WTC11 (cell line): ENCODE measurements at places on chromosomes 16 and 17. TPM values are rescaled to one million over a fixed set of nuclear protein-coding genes. Genes with fewer than 3 reads are reported as not detected.

DNA sequence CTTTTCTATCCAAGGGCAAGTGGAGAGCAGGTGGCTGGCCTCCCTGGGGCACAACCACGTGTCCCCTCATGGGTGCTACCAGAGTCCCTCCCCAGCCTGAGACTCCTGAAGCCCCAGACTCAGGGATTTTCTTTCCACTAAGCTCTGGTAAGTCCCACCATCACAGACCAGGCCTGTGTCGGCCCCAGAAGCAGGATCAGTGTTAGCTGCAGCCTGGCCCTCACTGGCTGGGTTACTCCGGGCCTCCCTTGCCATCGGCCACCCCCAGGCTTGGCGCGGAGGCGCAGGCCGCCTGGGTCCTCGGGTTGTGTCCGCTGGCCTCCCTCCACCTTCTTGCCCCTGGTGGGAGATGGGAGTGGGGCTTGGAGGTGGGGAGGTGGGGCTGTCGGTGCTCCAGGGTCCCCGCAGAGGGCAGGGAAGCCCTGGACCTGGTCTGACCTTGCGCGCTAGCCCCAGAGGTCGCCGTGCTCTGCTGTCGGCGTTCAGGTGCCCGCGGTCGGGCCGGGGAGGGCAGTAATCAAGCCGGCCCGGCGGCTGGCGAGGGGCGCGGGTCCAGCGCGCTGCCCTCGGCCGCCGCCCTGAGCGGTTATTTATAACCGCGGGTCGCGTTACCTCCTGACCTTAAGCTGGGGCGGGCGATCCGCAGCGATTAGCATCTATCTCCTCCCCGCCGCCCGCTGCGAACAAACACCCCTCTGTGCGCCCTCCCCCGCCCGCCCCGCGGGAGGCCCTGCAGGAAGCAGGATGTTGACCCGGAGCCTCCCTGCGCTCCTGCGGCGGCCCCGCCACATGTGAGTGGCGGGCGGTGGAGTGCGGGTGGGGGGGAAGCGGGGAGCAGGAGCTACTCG is 78.1 kb upstream of the TOB1 start:
- peaks cover 24% of the 10 kb centered on the region for H3K4me1 ChIP-seq
- H3K27me3 ChIP-seq, result peaks cover 15% of the 10 kb centered on the region
- DNase-seq, result peak; percentile 65

DNA sequence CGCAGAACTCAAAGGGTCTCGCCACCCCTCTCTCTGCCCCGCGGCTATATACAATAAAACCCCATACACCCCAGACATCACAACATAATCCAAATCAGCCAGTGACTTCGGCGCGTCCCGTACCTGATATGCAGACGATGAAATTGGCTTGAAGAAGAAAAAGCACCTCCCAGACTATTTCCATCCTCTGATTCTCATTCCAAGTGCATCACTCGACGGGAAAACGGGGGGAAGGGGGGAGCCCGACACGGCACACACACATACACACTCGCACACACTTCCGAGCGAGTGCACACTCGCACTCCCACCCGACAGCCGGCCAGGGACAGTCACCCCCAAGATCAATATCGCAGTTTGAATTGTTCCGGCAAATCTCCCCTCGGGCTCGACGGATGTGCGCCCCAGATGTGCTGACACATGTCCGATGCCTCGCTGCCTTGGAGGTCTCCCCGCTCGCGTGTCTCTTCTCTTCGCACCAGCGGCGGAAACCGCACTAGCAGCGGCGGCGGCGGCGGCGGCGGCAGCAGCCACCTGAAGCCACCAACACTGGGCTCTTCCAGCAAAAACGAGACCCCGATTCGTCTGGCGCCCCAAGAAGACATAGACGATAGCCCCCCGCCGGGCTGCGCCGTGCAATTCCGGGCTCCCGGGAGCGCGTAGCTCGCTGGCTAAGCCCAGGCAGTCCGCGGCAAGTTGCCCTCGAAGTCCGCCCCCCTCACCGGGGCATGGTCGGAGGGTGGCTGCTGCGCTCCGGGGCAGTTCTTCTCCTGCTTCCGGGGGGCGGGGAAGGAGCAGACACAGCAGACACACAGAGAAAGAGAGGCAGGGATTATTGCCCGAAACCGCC is 688 bp downstream of the CA10 start:
- no peak for DNase-seq
- no peak overlapping the region for H3K27ac ChIP-seq
- H3K36me3 ChIP-seq, result peaks cover 21% of the 10 kb centered on the region

DNA sequence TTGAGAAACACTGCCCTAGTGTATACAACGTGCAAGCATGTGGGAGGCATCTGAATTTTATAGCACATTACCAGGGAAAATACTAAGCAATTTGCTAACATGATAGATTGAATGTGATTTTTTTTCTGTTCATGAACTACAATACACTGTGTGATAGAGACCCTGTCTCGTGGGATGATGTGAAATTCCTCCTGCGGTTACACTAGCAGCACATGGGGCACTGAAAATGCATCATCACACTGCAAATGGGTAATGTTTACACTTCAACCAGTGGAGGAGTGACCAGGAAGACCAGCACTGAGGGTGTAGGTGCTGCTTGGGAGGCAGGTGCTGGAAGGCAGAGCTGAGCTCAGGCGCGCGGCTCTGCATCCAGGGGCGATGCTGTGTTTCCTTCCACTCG is 28.8 kb downstream of the ORC6 start:
- H3K36me3 ChIP-seq, result no peaks in the 10 kb centered on the region
- no peak overlapping the region for H3K27ac ChIP-seq
- no peak for DNase-seq
- H3K27me3 ChIP-seq, result no peaks in the 10 kb centered on the region
- H3K4me1 ChIP-seq, result no peaks in the 10 kb centered on the region

GRCh38 chr16:21227866-21228265 is 5.6 kb upstream of the ANKS4B start:
- H3K36me3 ChIP-seq, result no peaks in the 10 kb centered on the region; the same call in 1 of the 2 replicates
- peaks cover 30% of the 10 kb centered on the region for H3K4me1 ChIP-seq
- no peak overlapping the region for H3K27ac ChIP-seq
- no peak for DNase-seq

DNA sequence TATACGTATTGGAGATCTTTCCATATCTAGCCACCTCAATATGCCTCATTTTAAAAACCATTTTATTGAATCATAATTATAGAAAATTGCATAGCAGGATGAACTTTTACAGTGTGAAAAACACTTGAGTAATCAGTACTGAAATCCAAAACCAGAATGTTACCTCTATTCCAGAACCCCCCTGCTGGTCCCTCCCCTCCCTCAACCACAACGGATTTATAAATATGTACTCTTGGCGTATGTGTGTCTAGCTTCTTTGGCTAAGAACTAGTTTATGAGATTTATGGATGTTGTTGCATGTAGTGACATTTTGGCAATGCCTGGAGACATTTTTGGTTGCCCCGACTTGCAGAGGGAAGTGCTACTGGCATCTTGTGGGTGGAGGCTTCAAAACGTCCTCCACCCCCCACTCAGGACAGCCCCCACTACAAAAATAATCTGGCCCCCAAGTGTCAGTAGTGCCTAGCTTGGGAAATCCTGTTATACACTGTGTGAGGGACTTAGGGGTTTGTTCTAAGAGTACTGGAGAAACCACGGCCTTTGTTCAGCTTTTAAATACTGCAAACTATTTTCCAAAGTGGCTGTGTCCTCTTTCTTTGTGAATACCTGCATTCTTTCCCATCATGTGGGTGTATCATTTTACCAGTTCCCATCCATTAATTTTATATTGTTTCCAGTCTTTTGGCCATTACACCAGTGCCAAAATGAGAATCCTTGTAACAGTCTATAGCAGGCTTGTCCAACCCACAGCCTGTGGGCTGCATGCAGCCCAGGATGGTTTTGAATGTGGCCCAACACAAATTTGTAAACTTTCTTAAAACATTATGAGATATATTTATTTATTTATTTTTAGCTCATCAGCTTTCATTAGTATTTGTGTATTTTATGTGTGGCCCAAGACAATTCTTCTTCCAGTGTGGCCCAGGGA is 23.7 kb downstream of the ITPRIPL2 start:
- peaks cover 19% of the 10 kb centered on the region for H3K4me1 ChIP-seq
- H3K27me3 ChIP-seq, result no peaks in the 10 kb centered on the region
- no peak for DNase-seq
- no peak overlapping the region for H3K4me3 ChIP-seq

DNA sequence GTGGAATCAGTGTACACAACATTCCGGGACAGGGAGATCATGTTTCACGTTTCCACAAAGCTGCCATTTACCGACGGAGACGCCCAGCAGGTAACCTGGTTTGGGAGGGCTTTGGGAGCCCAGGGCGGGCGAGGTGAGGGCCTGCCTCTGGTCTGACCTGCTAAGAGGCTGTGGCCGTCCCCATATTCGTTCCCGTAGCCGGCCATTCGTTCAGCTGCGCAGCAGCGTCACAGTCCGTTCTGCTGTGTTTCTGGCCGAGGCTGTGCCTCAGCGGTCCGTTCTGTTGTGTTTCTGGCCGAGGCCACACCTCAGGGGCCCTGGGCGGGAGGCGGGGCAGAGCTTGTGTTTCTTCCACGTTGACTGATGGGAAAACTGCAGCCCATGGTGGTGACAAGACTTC is 68.0 kb downstream of the OR1D5 start:
- no peak overlapping the region for H3K4me3 ChIP-seq
- no peaks in the 10 kb centered on the region for H3K27me3 ChIP-seq
- H3K27ac ChIP-seq, result peak overlapping the region; percentile 84; the same call in 1 of the 2 replicates
- H3K36me3 ChIP-seq, result peaks cover 50% of the 10 kb centered on the region
- H3K4me1 ChIP-seq, result no peaks in the 10 kb centered on the region
- no peak for DNase-seq

- no peaks in the 10 kb centered on the region for H3K36me3 ChIP-seq
- H3K27ac ChIP-seq, result peak within 1 kb of the TSS; percentile 25; the same call in 1 of the 2 replicates
- peaks cover 17% of the 10 kb centered on the region for H3K4me1 ChIP-seq
- peak within 1 kb of the TSS; percentile 76 for H3K4me3 ChIP-seq
- peak; percentile 64 for DNase-seq
These were observed at the start of gene ACSF2 for GRCh38 chr17:50425682-50426471. TSS of gene ACSF2 (plus strand) at chr17:50426218. CDS start at chr17:50426262, 44 bp downstream.

- H3K27ac ChIP-seq, result peak overlapping the region; percentile 14; the same call in 1 of the 2 replicates
- H3K27me3 ChIP-seq, result no peaks in the 10 kb centered on the region; the same call in 1 of the 2 replicates
- peaks cover 9% of the 10 kb centered on the region; the same call in 1 of the 2 replicates for H3K4me1 ChIP-seq
- DNase-seq, result no peak
- peaks cover 14% of the 10 kb centered on the region for H3K36me3 ChIP-seq
These were observed 57.7 kb upstream of the BCAR1 start for GRCh38 chr16:75309156-75309555.

- H3K27me3 ChIP-seq, result no peaks in the 10 kb centered on the region; the same call in 1 of the 2 replicates
- no peak overlapping the region for H3K27ac ChIP-seq
- H3K4me3 ChIP-seq, result no peak overlapping the region
- DNase-seq, result no peak
- H3K4me1 ChIP-seq, result no peaks in the 10 kb centered on the region
- no peaks in the 10 kb centered on the region for H3K36me3 ChIP-seq
These were observed 17.4 kb downstream of the ADAP2 start for GRCh38 chr17:30939051-30939689.

GRCh38 chr17:17523001-17523730 is 27.0 kb upstream of the RASD1 start:
- no peaks in the 10 kb centered on the region for H3K27me3 ChIP-seq
- H3K4me1 ChIP-seq, result peaks cover 27% of the 10 kb centered on the region
- no peak overlapping the region for H3K4me3 ChIP-seq
- DNase-seq, result peak; percentile 36

DNA sequence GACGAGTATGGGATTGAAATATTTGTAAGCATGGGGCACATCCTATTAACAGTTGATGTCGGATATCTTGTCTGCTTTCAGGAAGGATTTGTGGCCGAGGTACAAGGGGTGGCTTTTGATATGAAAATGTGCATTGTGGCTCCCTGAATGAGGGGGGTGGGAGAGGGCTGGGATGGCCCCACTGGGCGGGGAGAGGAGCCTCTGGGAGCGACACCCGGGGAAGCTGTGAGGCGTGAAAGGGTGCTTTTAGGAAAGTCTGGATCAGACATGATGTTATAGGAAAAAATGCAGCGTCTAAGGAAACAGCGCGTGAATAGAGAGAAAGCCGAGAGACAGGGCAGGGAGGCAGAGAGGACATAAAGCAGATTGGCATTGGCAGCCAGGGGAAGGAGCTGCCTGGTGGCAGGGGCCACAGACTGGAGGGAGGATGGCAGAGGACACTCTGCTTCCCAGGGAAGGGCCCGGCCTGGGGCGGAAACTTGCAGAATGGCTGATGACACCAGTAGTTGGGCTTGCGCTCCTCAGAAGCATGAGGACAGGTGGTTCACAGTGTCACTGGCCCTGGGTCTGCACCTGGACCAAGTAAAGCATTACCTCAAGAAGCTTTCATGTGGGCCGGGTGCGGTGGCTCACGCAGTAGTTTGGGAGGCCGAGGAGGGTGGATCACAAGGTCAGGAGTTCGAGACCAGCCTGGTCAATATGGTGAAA is 95.7 kb downstream of the NTN1 start:
- H3K4me3 ChIP-seq, result no peak overlapping the region
- peaks cover 29% of the 10 kb centered on the region for H3K4me1 ChIP-seq
- H3K27ac ChIP-seq, result no peak overlapping the region

- peaks cover 25% of the 10 kb centered on the region for H3K27me3 ChIP-seq
- H3K4me1 ChIP-seq, result peaks cover 8% of the 10 kb centered on the region
- no peak for DNase-seq
- peak overlapping the region; percentile 66 for H3K4me3 ChIP-seq
These were observed 1.4 kb downstream of the TBC1D24 start for GRCh38 chr16:2476345-2476720.

GRCh38 chr16:3542601-3543373 is 34.4 kb downstream of the NLRC3 start:
- H3K36me3 ChIP-seq, result 0 out of 2 replicates have a peak, but pooled peaks cover 4% of the 10 kb centered on the region
- no peaks in the 10 kb centered on the region for H3K27me3 ChIP-seq
- peaks cover 8% of the 10 kb centered on the region for H3K4me1 ChIP-seq
- DNase-seq, result no peak
- no peak overlapping the region for H3K27ac ChIP-seq

DNA sequence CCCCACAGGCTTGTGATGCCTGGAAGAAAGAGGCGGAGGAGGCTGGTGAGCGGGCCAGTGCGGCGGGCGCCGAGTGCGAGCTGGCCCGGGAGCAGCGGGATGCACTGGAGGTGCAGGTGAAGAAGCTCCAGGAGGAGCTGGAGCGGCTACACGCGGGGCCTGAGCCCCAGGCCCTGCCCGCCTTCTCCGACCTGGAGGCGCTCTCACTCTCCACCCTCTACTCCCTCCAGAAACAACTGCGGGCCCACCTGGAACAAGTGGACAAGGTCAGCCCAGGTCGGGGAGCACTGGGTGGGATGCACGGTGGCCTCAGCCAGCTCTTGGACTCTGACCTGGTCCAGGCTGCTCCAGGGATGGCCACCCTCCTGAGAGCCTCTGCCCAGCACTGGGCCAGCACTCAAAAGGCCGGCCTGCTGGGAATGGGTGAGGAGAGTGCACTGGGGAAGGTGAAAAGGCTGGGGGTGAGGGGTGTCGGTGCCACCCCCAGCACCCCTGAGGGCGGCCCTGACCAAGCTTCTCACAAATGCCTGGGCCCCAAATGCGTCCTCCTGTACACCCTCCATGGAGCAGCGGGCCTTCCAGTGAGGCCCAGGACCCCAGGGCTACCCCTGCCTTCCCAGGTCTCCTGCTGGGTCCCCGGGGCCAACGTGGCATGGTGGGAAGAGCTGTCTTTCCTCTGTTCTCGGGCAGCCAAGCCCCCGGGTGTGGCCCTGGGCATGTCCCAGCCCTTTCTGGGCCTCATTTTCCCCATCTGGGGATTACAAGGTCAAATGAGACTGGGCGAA is 20.8 kb downstream of the UNC13D start:
- no peak overlapping the region for H3K27ac ChIP-seq
- H3K4me3 ChIP-seq, result no peak overlapping the region
- no peak for DNase-seq
- H3K36me3 ChIP-seq, result peaks cover 34% of the 10 kb centered on the region
- no peaks in the 10 kb centered on the region for H3K27me3 ChIP-seq

The LITAFD gene
- total RNA-seq, result not detected in 3 replicates

The RHBDF1 gene
- total RNA-seq, result 40.9 to 60.8 TPM (median 44.2 TPM) in 3 replicates

The SDR42E2 gene
- 0.09 to 0.18 TPM (median 0.13 TPM) in 3 replicates for total RNA-seq

The ABCC12 gene
- total RNA-seq, result not detected in 3 replicates

The KCNH4 gene
- 0.24 to 0.46 TPM (median 0.34 TPM) in 3 replicates for total RNA-seq

The ZNF624 gene
- total RNA-seq, result 2.2 to 4.5 TPM (median 3.0 TPM) in 3 replicates

The SBK1 gene
- total RNA-seq, result 79.4 to 85.7 TPM (median 82.6 TPM) in 3 replicates
